ENCODE measurements at places on chromosomes 6 and 20.
A peak's percentile ranks its signal among the peaks of the same experiment; 100 is the strongest.

- DNase-seq: no peak
- H3K27ac ChIP-seq: no peak overlapping the region
- H3K36me3 ChIP-seq: peaks cover 3% of the 10 kb centered on the region
- no peaks in the 10 kb centered on the region for H3K4me1 ChIP-seq
Measured at GRCh38 chr6:558089-558488, 98.8 kb downstream of the HUS1B start.

DNA sequence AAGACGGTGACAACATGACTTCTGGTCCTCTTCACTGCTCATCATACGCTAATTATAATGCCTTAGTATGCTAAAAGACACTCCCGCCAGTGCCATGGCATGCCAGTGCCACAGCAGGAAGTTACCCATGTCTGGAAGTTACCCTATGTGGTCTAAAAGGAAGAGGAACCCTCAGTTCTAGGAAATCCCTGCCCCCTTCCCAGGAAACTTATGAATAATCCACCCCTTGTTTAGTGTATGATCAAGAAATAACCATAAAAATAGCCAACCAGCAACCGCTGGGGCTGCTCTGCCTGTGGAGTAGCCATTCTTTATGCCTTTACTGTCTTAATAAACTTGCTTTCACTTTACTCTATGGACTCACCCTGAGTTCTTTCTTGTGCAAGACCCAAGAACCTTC lies 15.8 kb upstream of the SERPINB9 start:
- no peaks in the 10 kb centered on the region for H3K27me3 ChIP-seq
- peaks cover 15% of the 10 kb centered on the region for H3K4me1 ChIP-seq
- H3K4me3 ChIP-seq: no peak overlapping the region
- DNase-seq: no peak
- H3K36me3 ChIP-seq: no peaks in the 10 kb centered on the region

DNA sequence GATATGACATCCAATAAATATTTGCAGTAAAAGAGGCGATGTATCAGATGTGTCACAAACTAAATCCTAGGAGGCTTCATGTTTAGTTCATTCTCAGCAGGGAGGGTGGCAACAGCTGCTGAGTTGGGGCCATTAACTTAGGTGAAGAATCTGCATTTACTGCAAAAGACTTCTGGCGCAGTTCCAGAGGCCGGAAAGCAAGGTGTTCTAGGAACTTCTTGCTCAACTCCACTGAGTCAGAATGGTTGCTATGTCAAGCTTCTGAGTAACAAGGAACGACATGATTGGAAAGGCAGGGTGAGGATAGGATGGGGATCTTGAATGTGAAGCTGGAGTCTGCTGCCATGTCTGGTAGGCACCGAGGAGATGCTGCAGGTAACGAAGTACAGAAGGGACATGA lies 11.7 kb downstream of the ADNP start:
- H3K27ac ChIP-seq: no peak overlapping the region
- H3K4me3 ChIP-seq: no peak overlapping the region
- H3K36me3 ChIP-seq: peaks cover 7% of the 10 kb centered on the region
- H3K27me3 ChIP-seq: no peaks in the 10 kb centered on the region
- peaks cover 39% of the 10 kb centered on the region for H3K4me1 ChIP-seq
- no peak for DNase-seq

- H3K4me1 ChIP-seq: peaks cover 5% of the 10 kb centered on the region
- no peak overlapping the region for H3K27ac ChIP-seq
- no peak overlapping the region for H3K4me3 ChIP-seq
- DNase-seq: no peak
- H3K27me3 ChIP-seq: peaks cover 7% of the 10 kb centered on the region
- no peaks in the 10 kb centered on the region for H3K36me3 ChIP-seq
Measured at GRCh38 chr20:37670351-37670791, 23.5 kb upstream of the CTNNBL1 start.

DNA sequence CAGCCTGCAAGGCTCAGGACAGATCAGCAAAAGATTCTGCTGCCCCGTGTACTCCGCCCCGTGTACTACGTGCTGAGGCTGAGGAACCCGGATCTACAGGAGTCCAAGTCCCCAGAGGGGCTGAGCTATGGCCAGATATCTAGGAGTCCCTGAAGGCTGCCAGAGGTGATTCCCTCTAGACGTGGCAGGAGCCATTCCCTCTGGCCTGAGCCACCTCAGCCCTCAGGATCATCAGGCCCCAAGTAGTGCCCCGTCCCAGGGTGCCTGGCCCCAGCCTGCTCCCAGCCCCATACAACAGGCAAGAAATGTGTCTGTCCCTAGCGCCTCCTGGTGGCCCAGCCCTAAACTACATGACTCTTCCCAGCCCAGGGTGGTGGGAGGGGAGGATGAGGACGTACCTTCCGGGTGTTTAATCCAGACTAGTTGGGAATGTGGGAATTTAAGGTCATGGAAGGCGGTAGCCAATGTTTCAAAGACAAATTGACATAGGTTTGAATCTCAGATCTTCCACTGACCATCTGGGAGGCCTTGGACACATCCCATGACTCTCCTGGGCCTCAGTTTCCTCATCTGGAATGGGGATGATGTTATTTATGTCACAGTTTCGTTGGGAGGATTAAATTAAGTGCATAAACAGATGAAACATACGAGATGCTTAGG lies 49.4 kb upstream of the PTPN1 start:
- H3K36me3 ChIP-seq: no peaks in the 10 kb centered on the region
- no peaks in the 10 kb centered on the region for H3K27me3 ChIP-seq
- H3K4me1 ChIP-seq: peaks cover 27% of the 10 kb centered on the region
- no peak overlapping the region for H3K4me3 ChIP-seq
- H3K27ac ChIP-seq: no peak overlapping the region

DNA sequence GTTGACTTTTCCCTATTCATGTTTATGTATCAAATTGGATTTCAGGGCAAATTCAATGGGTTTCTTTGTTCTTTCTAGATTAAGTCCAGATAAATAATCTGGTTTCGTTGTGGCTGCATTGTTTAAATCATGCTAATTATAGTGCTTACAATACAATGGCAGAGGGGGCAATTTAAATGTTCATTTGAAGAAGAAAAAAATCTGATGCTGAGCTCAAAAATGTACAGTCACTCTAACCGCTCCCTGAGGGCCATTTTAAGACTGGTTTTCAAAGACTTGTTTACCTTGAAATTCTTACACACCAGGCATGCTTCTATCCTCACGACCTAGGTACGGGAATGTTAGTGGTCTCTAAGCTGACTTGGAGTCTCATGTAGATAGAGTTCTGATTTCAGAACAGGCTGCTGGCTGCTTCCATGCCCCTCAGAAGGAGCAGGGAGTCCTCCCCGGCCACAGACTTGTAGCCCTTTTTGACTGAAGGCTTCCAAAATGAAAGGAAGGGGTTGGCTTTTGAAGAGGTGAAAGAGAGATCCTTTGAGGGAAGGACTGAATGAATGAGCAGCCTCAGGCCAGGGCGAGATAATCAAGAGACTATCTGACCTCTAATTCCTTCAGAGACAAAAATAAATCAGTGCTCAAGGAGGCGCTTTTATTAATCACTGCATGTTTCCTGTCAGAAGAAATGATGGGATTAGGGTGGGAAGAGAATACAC lies 86.1 kb upstream of the ZNF217 start:
- H3K4me3 ChIP-seq: no peak overlapping the region
- no peaks in the 10 kb centered on the region for H3K27me3 ChIP-seq
- no peak overlapping the region for H3K27ac ChIP-seq
- H3K36me3 ChIP-seq: no peaks in the 10 kb centered on the region
- no peak for DNase-seq
- peaks cover 32% of the 10 kb centered on the region for H3K4me1 ChIP-seq

DNA sequence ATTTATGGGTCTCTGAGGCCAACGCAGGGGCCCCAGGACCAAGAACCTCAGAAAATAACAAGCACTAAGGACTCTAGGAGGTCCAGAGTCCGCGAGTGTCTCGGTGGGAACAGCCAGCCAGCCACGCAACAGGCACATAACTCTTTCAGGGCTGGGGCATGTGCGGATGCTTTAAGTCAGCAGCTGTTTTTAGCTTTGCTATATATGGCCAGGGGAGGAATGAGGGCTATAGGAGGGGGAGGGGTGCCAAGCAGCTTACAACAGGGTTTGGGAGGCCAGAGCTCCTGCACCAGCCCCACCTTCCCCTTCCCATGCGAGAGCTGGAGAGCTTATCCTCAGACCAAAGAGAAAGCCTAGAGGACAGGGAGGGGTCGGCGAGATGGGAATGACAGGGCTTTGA lies 6.2 kb downstream of the JPH2 start:
- DNase-seq: no peak
- H3K27me3 ChIP-seq: peaks cover 16% of the 10 kb centered on the region
- no peak overlapping the region for H3K4me3 ChIP-seq
- no peak overlapping the region for H3K27ac ChIP-seq

DNA sequence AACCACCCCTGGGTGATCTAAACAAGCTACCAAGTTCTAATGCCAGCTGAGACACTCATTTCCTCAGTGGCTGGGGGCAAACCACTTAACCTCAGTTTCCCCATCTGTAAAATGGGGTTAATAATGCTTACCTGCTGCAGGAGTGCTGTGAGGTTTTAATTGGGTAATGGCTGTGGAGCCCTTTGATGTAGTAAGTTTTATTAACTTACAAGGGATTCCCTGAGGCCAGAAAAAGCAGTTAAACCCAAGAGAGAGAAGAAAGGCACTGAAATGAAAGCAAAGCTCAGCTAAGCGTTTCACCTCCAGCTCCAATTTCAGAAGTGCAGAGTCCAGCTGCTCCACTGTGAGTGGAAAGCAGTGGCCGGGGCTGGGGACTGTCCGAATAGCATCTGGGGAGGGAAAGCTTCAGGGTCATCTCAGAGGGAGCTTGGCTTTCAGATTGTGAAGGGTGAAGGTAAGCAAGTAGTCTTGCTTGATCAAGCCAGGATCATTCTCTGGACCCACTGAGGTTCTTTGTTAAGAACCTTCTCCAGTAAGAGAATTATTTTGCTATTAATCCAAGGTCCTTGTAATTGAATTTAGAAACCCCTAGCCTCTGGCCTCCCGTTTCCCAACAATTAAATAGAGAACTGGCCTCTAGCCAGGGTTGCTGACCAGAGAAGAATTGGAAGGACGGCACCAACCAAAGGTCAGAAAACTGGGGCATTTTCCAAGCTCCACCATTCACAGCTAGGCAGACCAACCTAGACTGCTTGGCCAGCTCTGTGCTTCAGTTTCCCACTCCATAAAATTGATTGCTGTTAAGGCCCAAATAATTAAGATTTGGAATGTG lies 20.9 kb upstream of the TCP11 start:
- no peak overlapping the region for H3K27ac ChIP-seq
- H3K4me1 ChIP-seq: no peaks in the 10 kb centered on the region
- DNase-seq: no peak
- no peak overlapping the region for H3K4me3 ChIP-seq

- no peak overlapping the region for H3K4me3 ChIP-seq
- no peaks in the 10 kb centered on the region for H3K4me1 ChIP-seq
- H3K36me3 ChIP-seq: no peaks in the 10 kb centered on the region
- no peak overlapping the region for H3K27ac ChIP-seq
- H3K27me3 ChIP-seq: no peaks in the 10 kb centered on the region
- DNase-seq: no peak
Measured at GRCh38 chr6:158923805-158924498, 76.0 kb downstream of the RSPH3 start.

- DNase-seq: no peak
- H3K36me3 ChIP-seq: peaks cover 2% of the 10 kb centered on the region
- no peak overlapping the region for H3K4me3 ChIP-seq
- H3K4me1 ChIP-seq: peaks cover 2% of the 10 kb centered on the region
Measured at GRCh38 chr20:41505184-41505583, 113.0 kb downstream of the CHD6 start.

GRCh38 chr20:38162878-38163875 lies 1.9 kb downstream of the TGM2 start:
- DNase-seq: no peak
- no peaks in the 10 kb centered on the region for H3K36me3 ChIP-seq

GRCh38 chr6:110597761-110598160 lies 121.3 kb upstream of the SLC22A16 start:
- no peaks in the 10 kb centered on the region for H3K27me3 ChIP-seq
- no peak overlapping the region for H3K4me3 ChIP-seq
- no peaks in the 10 kb centered on the region for H3K4me1 ChIP-seq
- DNase-seq: no peak
- no peak overlapping the region for H3K27ac ChIP-seq

- no peaks in the 10 kb centered on the region for H3K36me3 ChIP-seq
- H3K27ac ChIP-seq: no peak overlapping the region
- DNase-seq: no peak
- no peaks in the 10 kb centered on the region for H3K27me3 ChIP-seq
Measured at GRCh38 chr6:117505311-117505710, 22.8 kb downstream of the DCBLD1 start.

DNA sequence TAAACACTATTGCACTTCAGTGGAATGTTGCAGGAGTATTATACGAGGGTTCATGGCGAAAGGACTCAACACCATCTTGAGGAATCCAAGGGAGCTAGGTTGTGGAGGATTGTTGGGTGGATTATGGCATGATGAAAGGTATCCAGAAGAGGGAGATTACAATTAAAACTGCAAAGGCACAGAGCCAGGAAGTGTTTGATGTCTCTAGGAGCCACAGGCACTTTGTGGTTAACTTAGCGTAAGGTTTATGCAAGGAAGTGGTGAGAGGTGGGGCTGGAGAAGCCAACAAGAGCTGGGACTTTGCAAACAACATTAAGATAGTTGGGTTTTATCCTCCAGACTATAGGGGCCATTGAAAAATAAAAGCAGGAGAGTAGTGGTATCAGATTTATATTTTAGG lies 86.6 kb upstream of the TPD52L1 start:
- no peaks in the 10 kb centered on the region for H3K27me3 ChIP-seq
- H3K4me1 ChIP-seq: peaks cover 15% of the 10 kb centered on the region
- peak overlapping the region; percentile 34 for H3K4me3 ChIP-seq
- peak; percentile 42 for DNase-seq

GRCh38 chr6:128493877-128494276 lies 26.5 kb downstream of the PTPRK start:
- H3K27me3 ChIP-seq: no peaks in the 10 kb centered on the region
- no peak overlapping the region for H3K27ac ChIP-seq
- H3K36me3 ChIP-seq: no peaks in the 10 kb centered on the region
- H3K4me3 ChIP-seq: no peak overlapping the region
- no peaks in the 10 kb centered on the region for H3K4me1 ChIP-seq

GRCh38 chr6:73832313-73832712 lies 136.3 kb downstream of the CD109 start:
- H3K36me3 ChIP-seq: peaks cover 29% of the 10 kb centered on the region
- H3K4me3 ChIP-seq: no peak overlapping the region
- no peaks in the 10 kb centered on the region for H3K27me3 ChIP-seq
- no peaks in the 10 kb centered on the region for H3K4me1 ChIP-seq
- H3K27ac ChIP-seq: no peak overlapping the region

- no peaks in the 10 kb centered on the region for H3K36me3 ChIP-seq
- H3K27me3 ChIP-seq: no peaks in the 10 kb centered on the region
- no peaks in the 10 kb centered on the region for H3K4me1 ChIP-seq
- no peak overlapping the region for H3K27ac ChIP-seq
Measured at GRCh38 chr6:57267586-57268293, 45.6 kb upstream of the RAB23 start.

GRCh38 chr20:41587956-41588355 lies 30.2 kb downstream of the CHD6 start:
- no peak overlapping the region for H3K27ac ChIP-seq
- H3K27me3 ChIP-seq: no peaks in the 10 kb centered on the region
- peaks cover 6% of the 10 kb centered on the region for H3K4me1 ChIP-seq
- peaks cover 14% of the 10 kb centered on the region for H3K36me3 ChIP-seq
- no peak for DNase-seq
- no peak overlapping the region for H3K4me3 ChIP-seq

- H3K4me1 ChIP-seq: peaks cover 11% of the 10 kb centered on the region
- no peak overlapping the region for H3K4me3 ChIP-seq
- no peak for DNase-seq
- no peaks in the 10 kb centered on the region for H3K27me3 ChIP-seq
- no peak overlapping the region for H3K27ac ChIP-seq
Measured at GRCh38 chr6:20653085-20653479, 118.8 kb downstream of the CDKAL1 start.

GRCh38 chr6:107957308-107957908 lies 600 bp downstream of the SEC63 start:
- peak overlapping the region; percentile 87 for H3K27ac ChIP-seq
- H3K4me3 ChIP-seq: peak overlapping the region; percentile 93
- peaks cover 3% of the 10 kb centered on the region for H3K27me3 ChIP-seq
- DNase-seq: peak; percentile 91
- H3K4me1 ChIP-seq: peaks cover 18% of the 10 kb centered on the region
